ENCODE measurements at places on chromosomes 3 and 15. TPM values are rescaled to one million over a fixed set of nuclear protein-coding genes. Genes with fewer than 3 reads are reported as not detected.

The FBXO40 gene
- 4.2 TPM for total RNA-seq

The TNIK gene
- total RNA-seq = 31.3 TPM

The GP5 gene
- under 0.01 TPM for total RNA-seq

The RPP25 gene
- 1.0 TPM for total RNA-seq

The OR5H1 gene
- not detected for total RNA-seq

The LXN gene
- 15.7 TPM for total RNA-seq

The CD47 gene
- 52.7 TPM for total RNA-seq

The TMEM212 gene
- not detected for total RNA-seq

The ACTC1 gene
- 1,126 TPM for total RNA-seq

The NOP10 gene
- total RNA-seq = 114 TPM

The GPR171 gene
- 1.6 TPM for total RNA-seq

All from skeletal muscle tissue (tissue), 5 donors.